ENCODE measurements at places on chromosomes 5 and 9.

- no peak overlapping the region for H3K27ac ChIP-seq
- DNase-seq: no peak
- H3K4me1 ChIP-seq: no peaks in the 10 kb centered on the region
- H3K36me3 ChIP-seq: no peaks in the 10 kb centered on the region
- no peak overlapping the region for H3K4me3 ChIP-seq
- peaks cover 6% of the 10 kb centered on the region for H3K27me3 ChIP-seq
Observed at GRCh38 chr9:115263371-115264075, 145.6 kb upstream of the TNC start.

DNA sequence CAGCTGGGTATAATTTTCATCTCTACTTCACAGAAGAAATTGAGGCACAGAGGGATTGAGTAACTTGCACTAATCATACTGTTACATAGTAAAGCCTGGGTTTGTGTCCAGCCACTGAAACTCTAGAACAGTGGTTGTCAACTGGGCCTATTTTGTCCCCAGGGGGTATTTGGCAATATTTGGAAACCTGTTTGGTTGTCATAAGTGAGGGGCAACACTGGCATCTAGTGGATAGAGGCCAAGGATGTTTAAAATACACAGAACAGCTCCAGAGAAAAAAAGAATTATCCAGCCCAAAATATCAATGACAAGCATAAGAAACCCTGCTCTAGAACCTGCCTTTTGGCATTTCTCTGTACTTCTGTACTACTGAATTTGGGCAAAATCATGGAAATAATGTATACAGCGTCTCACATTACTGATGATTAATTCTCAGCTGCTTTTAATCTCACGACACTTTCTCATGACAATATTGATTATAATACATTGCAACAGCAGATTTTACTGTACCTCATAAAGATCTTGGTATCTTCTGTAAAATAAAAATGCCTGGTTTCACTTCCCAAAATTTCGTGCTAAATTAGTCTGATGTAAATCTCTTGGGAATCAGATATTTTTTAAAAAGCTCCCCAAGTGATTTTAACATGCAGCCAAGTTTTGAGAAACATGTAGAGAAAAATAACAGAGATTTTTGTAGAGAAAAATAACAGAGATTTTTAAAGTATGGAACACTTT is 112.7 kb downstream of the RORB start:
- peaks cover 3% of the 10 kb centered on the region for H3K27me3 ChIP-seq

DNA sequence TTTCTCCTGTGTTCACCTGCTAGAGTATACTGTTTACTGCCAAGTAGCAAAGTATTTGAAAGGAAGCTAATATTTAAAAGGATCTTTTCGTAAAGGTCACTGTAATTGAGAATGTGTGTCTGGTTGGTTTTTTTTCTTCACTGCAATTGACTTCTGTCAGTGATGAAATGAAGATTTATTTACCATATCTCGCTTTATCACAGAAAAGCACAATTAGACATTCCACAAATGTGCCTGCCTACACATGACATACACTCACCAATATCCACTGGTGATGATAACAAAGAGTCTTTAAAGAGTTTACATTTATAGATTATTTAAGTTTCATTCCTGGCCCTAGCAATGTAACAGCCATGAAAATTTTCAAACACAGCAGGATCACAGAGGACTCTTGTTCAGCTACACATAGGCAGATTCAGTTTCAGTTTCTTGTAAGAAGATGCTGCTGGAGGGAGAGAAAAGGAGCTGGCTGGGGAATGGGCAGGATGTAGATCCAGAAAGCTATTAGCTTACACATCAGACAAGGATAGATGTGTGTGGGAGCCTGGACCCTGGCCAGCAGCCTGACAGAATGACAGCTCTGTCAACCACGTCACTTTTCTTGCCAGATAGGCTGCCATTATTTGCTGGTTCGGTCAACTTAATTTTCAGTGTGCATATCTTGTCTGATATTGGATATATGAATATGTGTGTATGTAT is 104.0 kb downstream of the GDNF start:
- no peak overlapping the region for H3K27ac ChIP-seq
- H3K36me3 ChIP-seq: peaks cover 27% of the 10 kb centered on the region
- no peak overlapping the region for H3K4me3 ChIP-seq

- no peak for DNase-seq
- H3K4me1 ChIP-seq: no peaks in the 10 kb centered on the region
- H3K36me3 ChIP-seq: no peaks in the 10 kb centered on the region
- H3K27me3 ChIP-seq: no peaks in the 10 kb centered on the region
- H3K27ac ChIP-seq: no peak overlapping the region
Observed at GRCh38 chr5:148864113-148864841, 37.9 kb downstream of the ADRB2 start.

DNA sequence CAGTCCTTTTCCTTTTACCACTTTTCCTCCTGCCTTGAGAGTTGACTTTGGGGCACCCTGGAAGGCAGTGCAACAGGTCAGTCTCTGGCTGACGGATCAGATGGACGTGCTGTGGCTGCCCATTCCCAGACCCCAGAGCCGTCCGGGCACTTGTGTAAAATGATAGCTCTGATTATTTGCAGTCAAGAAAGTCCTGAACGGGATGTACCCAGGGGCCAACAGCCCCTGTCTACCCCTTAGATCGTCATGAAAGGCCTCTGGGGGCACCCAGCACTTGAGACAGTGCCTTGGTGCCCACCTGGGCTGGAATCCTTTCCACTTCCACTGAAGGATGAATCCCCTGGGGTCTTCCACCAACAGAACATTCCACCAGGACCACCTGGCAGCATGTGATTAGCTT is 17.7 kb upstream of the ANGPTL2 start:
- no peak overlapping the region for H3K27ac ChIP-seq
- H3K4me1 ChIP-seq: no peaks in the 10 kb centered on the region
- no peaks in the 10 kb centered on the region for H3K36me3 ChIP-seq
- H3K27me3 ChIP-seq: no peaks in the 10 kb centered on the region
- no peak overlapping the region for H3K4me3 ChIP-seq
